ENCODE measurements at places on chromosomes 1 and 21. TPM values are rescaled to one million over a fixed set of nuclear protein-coding genes. Genes with fewer than 3 reads are reported as not detected.
A peak's percentile ranks its signal among the peaks of the same experiment; 100 is the strongest.

The PIGR gene
- total RNA-seq = 0.38 TPM

GRCh38 chr21:42860345-42860744 is 19.0 kb downstream of the WDR4 start:
- no peaks in the 10 kb centered on the region for H3K4me1 ChIP-seq
- no peak for DNase-seq
- no peak overlapping the region for H3K4me3 ChIP-seq

DNA sequence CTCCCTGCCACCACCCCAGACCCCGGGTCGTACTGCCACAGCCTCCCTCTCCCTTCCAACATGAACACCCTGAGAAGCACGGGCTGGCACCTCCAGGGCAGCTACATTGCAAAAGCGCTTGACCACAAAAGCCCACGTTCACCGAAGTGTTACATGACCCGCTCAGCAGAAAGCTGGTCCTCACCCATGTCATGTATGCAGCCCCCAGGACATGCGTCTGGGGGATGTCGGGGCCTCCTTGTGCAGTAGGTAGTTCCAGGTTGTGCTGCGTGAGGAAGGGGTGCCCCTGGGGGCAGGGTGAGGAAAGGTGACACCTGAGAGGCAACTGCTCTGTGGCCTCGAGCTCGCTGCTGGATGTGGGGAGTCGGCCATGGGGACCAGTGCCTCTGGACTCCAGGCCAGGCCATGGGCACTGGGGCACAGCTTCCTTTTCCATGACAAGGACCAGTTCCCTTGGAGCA is 102.0 kb upstream of the C1orf174 start:
- H3K36me3 ChIP-seq = no peaks in the 10 kb centered on the region
- peaks cover 3% of the 10 kb centered on the region for H3K27me3 ChIP-seq
- no peak overlapping the region for H3K27ac ChIP-seq
- no peak for DNase-seq

DNA sequence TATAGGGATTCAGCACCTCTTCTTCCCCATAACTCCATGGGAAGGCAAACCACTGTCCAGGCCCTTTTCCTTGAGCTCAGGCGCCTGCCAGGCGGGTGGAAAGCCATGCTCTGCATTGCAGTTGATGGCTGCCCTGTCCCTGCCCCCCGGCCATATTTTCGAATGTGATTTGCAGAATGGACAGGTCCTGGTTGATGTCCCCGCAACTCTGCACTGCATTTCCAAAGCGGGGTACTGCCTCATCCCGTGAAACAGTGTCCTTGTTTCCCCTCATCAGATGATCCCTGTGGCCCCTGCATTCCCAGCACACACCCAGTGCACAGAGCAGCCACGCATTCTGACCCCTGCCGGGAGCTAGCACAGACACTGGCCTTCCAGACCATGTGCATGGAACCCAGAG is 33.7 kb upstream of the SCMH1 start:
- no peaks in the 10 kb centered on the region for H3K36me3 ChIP-seq
- no peak for DNase-seq
- no peaks in the 10 kb centered on the region for H3K27me3 ChIP-seq
- H3K4me3 ChIP-seq = no peak overlapping the region
- H3K27ac ChIP-seq = no peak overlapping the region

GRCh38 chr1:202848191-202848542 is 37.4 kb downstream of the PCAT6 start:
- H3K4me3 ChIP-seq = no peak overlapping the region
- no peaks in the 10 kb centered on the region for H3K36me3 ChIP-seq
- no peak for DNase-seq
- H3K27me3 ChIP-seq = no peaks in the 10 kb centered on the region
- H3K27ac ChIP-seq = no peak overlapping the region

DNA sequence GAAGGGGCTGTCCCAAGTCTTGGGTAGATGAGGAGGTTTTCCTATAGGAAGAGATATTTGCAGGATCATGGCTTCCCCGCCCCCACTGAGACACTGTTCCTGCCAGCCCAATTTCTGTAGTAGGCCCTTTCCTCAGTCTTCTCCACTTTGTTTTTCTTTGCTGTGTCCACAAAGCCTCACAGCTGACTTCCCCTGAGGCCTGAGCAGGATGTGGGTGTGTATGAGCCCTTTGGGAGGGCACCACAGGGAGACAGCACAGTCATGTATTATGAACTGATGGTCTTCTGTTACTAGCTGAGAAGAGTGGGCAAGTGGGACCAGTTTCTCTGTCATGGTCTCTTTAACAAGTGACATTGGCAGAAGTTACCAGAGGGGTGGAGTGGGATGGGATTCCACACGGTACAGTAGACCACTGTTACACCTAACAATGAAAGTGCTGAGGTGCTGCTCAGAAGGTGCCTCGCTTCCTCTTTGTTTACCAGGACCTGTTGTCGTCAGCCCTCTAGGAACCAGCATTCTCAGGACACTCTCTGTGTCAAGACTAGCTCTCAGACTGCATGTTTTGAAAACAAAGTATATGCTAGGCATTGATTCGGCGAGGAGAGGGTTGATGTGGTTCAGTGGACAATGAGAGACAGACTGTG is 253.8 kb upstream of the HOOK1 start:
- no peak overlapping the region for H3K27ac ChIP-seq
- peaks cover 5% of the 10 kb centered on the region for H3K4me1 ChIP-seq
- DNase-seq = no peak
- no peaks in the 10 kb centered on the region for H3K36me3 ChIP-seq
- H3K27me3 ChIP-seq = no peaks in the 10 kb centered on the region

DNA sequence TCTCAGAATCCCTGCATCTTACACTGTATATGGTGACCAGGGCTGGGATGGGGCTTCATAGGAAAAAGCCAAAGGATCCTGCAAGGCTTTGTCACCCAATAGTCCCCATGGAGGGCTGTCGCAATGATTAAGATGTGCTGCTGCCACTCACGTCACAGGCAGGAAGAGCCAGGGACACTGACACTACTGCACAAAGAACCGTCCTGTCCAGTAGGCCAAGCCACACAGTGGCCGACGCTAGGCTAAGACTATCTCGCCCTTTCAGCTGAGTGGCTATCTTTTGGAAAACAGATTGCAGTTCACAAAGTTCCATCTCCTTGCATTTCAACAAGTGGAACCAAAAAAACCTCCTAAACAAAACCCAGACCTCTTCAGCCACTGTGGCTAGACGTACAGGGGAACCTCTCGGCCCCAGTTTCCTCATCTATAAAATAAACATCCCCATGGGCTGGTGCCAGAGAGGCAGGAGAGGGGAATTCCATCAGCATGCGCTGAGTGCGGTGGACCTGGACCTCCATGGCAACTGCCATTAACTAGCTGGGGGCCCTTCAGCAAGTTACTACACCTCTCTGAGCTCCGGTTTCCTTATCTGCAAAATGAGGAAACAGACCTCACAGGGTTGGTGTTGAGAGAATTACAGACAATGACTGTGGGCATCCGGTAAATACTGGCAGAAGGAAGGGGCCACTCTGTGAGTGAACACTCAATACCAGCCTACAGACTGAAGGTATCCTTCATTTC is 8.7 kb downstream of the CAPZB start:
- peak overlapping the region; percentile 97 for H3K27ac ChIP-seq
- peaks cover 82% of the 10 kb centered on the region for H3K4me1 ChIP-seq
- H3K36me3 ChIP-seq = peaks cover 23% of the 10 kb centered on the region
- DNase-seq = peak; percentile 54
- peak overlapping the region; percentile 34 for H3K4me3 ChIP-seq
- no peaks in the 10 kb centered on the region for H3K27me3 ChIP-seq

- H3K27me3 ChIP-seq = no peaks in the 10 kb centered on the region
- H3K36me3 ChIP-seq = no peaks in the 10 kb centered on the region
- no peak overlapping the region for H3K27ac ChIP-seq
- no peak overlapping the region for H3K4me3 ChIP-seq
- peaks cover 10% of the 10 kb centered on the region for H3K4me1 ChIP-seq
These were observed 20.7 kb downstream of the GALNT2 start for GRCh38 chr1:230087717-230088105.

The LIPI gene
- not detected for total RNA-seq

DNA sequence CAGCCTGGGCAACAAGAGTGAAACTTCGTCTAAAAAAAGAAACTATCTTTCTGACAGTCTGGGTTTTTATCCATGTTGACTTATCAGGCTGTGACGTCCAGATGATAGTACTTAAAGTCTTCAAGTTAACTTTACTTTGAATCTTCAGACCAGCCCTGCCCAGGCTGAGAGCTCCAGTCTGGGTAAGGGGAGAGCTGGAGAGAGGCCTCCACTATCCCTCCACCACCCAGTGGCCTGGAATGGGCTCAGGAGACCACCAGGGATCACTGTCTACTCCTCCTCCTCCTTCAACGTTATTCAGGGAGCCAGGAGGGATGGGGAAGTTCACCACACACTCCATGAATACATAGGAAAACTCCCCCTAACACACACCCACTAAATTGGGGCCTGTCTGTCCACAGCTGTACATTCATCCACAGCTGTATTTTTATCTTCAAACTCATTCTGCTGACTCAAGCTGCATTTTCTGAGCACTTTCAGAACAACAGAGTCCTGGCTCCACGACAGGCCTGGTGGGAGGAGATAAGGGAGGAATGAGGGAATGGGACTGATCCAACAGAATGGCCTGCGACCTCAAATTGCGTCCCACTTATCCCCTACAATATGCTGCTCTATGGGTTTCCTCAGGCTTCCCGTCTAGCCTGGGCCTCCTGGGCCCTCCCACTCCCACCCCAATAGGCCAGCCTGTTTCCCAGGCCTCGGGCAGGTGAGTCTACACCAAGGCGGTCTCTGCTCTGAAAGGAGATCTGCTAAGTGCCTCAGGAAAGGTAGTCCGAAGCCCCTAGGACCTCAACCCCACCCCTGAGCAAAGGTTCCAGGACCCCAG is 1.8 kb downstream of the SLC45A3 start:
- H3K4me3 ChIP-seq = no peak overlapping the region
- peaks cover 14% of the 10 kb centered on the region for H3K4me1 ChIP-seq
- H3K27me3 ChIP-seq = peaks cover 2% of the 10 kb centered on the region

GRCh38 chr21:36386031-36386642 is 945 bp downstream of the CHAF1B start:
- H3K4me1 ChIP-seq = peaks cover 12% of the 10 kb centered on the region
- H3K27ac ChIP-seq = no peak overlapping the region

- H3K27ac ChIP-seq = no peak overlapping the region
- no peaks in the 10 kb centered on the region for H3K4me1 ChIP-seq
- H3K27me3 ChIP-seq = no peaks in the 10 kb centered on the region
These were observed 30.9 kb downstream of the SMIM12 start for GRCh38 chr1:34828611-34829010.

The FAM177B gene
- total RNA-seq = not detected

GRCh38 chr1:44848456-44849181 is 5.6 kb upstream of the PTCH2 start:
- H3K4me3 ChIP-seq = no peak overlapping the region
- no peaks in the 10 kb centered on the region for H3K27me3 ChIP-seq
- DNase-seq = no peak
- H3K4me1 ChIP-seq = no peaks in the 10 kb centered on the region
- H3K36me3 ChIP-seq = peaks cover 5% of the 10 kb centered on the region

- H3K27ac ChIP-seq = no peak overlapping the region
- H3K4me3 ChIP-seq = no peak overlapping the region
- DNase-seq = no peak
- H3K27me3 ChIP-seq = peaks cover 7% of the 10 kb centered on the region
- no peaks in the 10 kb centered on the region for H3K4me1 ChIP-seq
These were observed 97.8 kb downstream of the ZFYVE9 start for GRCh38 chr1:52239708-52240001.

The NPPB gene
- total RNA-seq = not detected

GRCh38 chr1:163271535-163271934 is 50.2 kb upstream of the NUF2 start:
- no peaks in the 10 kb centered on the region for H3K4me1 ChIP-seq
- H3K27me3 ChIP-seq = no peaks in the 10 kb centered on the region
- no peaks in the 10 kb centered on the region for H3K36me3 ChIP-seq
- no peak overlapping the region for H3K4me3 ChIP-seq

The UAP1 gene
- 74.2 TPM for total RNA-seq

The RGS4 gene
- not detected for total RNA-seq

DNA sequence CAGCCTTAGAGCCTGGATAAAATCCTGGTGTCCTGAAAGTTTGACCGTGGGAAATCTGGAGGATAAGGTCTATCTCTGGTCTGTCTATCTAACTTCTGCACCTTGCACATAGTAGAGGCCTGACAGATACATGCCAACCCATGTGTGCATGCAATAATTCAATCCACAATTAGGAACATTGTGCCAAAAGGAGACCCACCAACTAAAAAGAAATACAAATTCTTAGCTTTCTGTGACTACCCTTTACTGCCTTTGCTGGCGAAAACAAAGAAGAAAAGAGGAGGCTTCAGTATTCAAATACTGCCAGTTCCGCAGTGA is 381 bp upstream of the KLHL20 start:
- H3K4me1 ChIP-seq = no peaks in the 10 kb centered on the region
- H3K27ac ChIP-seq = peak overlapping the region; percentile 94
- H3K27me3 ChIP-seq = peaks cover 5% of the 10 kb centered on the region

DNA sequence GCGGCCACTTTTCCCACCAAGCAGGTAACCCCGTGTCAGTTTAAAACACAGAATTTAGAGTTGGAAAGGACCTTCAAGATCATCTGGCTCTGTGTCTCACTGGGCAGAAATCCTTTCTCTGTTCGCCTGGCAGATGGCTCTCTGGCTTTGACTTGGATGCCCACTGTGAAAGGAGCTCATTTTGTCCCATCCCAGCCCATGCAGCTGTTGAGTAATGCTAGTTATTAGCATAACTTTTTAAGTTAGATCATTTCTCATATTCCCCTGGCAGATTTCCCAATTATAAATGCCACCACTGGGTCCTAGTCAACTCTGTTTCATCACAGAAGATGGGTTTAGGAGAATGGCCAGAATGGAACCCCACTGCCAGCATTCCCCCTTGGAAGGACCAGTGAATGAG is 55.9 kb downstream of the SLC35F3 start:
- no peak overlapping the region for H3K4me3 ChIP-seq
- no peaks in the 10 kb centered on the region for H3K27me3 ChIP-seq
- H3K27ac ChIP-seq = no peak overlapping the region
- no peaks in the 10 kb centered on the region for H3K4me1 ChIP-seq
- no peak for DNase-seq

The CFAP107 gene
- total RNA-seq = not detected

DNA sequence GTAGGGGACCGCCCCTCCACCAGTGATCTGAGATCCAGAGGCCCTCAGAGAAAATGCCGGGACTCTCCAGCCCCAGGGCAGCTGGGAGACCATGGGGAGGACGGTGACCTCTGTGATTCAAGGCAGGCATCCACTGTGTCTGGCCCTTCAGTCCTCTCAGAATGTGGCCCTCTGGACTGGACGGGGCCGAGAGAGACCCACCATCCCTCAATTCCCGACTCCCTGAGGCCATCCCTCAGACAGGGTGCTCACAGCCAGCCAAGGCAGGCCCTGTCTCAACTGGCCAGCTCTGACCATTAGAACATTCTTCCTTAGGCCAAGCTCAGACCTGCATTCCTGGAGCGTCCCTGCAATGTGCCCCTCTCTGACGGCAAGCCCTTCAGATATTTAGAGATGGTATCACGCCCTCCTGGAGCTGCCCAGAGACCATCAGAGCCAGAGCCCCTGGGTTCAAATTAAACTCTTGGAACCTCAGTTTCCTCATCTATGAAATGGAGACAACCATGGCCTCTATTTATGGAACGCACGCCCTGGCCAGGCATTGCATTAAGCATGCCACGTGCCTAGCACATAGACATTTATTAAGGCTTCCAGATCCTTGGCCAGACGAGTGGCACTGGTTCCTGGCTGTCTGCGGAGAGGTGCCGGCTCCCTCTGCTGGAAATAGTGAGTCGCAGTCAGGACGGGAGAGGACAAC is 9.6 kb upstream of the EPS8L3 start:
- DNase-seq = no peak
- no peaks in the 10 kb centered on the region for H3K36me3 ChIP-seq
- no peaks in the 10 kb centered on the region for H3K27me3 ChIP-seq
- H3K4me3 ChIP-seq = no peak overlapping the region
- peaks cover 5% of the 10 kb centered on the region for H3K4me1 ChIP-seq
- no peak overlapping the region for H3K27ac ChIP-seq

GRCh38 chr1:201985355-201985754 is 2.9 kb downstream of the RNPEP start:
- no peak overlapping the region for H3K27ac ChIP-seq
- peaks cover 13% of the 10 kb centered on the region for H3K4me1 ChIP-seq
- H3K36me3 ChIP-seq = peaks cover 14% of the 10 kb centered on the region
- no peak overlapping the region for H3K4me3 ChIP-seq
- DNase-seq = no peak
- H3K27me3 ChIP-seq = no peaks in the 10 kb centered on the region

Measured in natural killer cell (primary cell).